Activated CD8-positive, alpha-beta T cell treated with anti-CD3 and anti-CD28 coated beads for 36 hours (primary cell): ENCODE measurements at places on chromosomes 2 and 18. TPM values are rescaled to one million over a fixed set of nuclear protein-coding genes. Genes with fewer than 3 reads are reported as not detected.

Gene POLE4
- total RNA-seq: 48.9 TPM

Gene ALPI
- not detected for total RNA-seq

DNA sequence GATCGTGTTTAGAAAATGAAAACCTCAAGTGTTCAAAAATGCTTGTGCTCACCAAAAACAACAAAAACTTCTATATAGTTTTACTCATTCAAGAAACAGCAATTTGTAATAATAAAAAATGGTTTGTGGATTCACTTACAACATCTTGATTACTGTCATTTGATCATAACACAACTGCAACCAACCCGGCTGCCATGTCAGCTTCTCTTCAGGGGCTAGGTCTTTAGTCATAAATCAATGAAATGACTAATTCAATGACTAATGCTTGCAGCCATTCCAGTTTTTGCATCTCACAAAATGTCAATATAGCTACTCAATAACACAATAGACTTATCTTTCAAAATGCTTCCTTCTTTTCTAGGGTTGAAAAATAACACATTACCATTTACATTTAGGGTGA, 128.0 kb downstream of the OLA1 start:
- no peak overlapping the region for H3K27ac ChIP-seq
- peaks cover 9% of the 10 kb centered on the region for H3K36me3 ChIP-seq
- H3K27me3 ChIP-seq: no peaks in the 10 kb centered on the region
- no peak overlapping the region for H3K4me3 ChIP-seq

- no peak overlapping the region for H3K4me3 ChIP-seq
- H3K27me3 ChIP-seq: no peaks in the 10 kb centered on the region
- no peaks in the 10 kb centered on the region for H3K36me3 ChIP-seq
- H3K27ac ChIP-seq: no peak overlapping the region
- DNase-seq: no peak
Observed at GRCh38 chr2:117718048-117718447, 96.4 kb upstream of the DDX18 start.

DNA sequence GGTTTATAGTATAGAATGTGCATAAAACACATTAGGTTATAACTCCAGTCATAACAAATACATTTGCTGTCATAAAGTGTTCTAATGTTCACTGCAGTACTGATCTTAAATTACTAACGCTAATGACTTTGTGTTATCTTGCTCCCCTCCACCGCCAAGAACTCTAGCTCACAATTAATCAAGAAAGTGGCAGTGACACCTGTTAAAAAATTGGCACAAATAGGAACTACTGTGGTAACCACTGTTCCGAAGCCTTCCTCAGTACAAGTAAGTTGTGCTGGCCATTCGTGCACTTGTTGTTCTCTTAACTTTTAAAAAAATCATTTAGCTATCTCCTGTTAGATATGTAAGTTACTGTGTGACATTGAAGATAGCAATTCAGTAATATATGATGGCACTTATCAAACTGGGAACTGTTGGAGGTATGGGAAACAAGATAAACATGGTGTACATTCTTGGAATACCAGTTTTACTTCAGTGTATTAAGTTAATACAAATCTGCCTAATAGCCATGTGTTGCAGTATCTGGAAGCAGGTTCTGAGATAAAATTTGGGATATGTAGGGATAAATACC, 41.2 kb downstream of the TAF4B start:
- peaks cover 22% of the 10 kb centered on the region for H3K36me3 ChIP-seq
- no peak overlapping the region for H3K4me3 ChIP-seq
- H3K27ac ChIP-seq: no peak overlapping the region
- H3K4me1 ChIP-seq: no peaks in the 10 kb centered on the region

DNA sequence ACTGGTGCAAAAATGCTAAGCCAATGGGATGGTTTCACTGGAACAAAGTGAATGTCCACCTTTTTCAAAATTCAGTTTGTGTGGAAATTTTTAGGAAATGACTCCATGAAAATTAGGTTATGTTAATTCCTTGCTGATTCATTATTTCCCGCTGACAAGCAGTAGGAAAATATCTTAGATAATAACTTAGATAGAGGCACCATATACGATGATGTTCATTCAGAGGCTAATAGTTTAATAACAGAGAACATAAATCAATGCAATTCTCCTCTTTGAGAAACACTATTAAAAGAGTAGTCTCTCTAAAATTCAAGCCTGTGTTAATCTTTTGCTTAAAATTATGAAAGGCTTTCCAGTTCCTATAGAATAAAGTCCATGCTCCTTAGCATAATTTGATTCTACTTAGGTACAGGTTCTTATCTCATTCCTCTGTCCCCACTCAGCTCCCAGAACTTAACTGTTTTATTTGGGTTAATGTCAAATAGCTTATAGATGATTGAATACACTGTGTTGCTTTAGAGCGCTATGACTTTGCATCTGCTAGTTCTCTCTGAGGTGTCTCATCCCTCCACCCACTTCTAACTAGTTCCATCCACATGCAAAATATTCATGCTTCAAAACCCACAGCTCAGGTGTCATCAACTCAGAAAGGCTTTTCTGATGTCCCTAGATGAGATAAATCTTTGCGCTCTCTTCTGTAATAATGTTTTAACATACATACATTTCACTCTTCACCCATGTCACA, 503.6 kb downstream of the ERBB4 start:
- no peaks in the 10 kb centered on the region for H3K36me3 ChIP-seq
- H3K27ac ChIP-seq: no peak overlapping the region
- H3K4me1 ChIP-seq: no peaks in the 10 kb centered on the region
- H3K4me3 ChIP-seq: no peak overlapping the region

DNA sequence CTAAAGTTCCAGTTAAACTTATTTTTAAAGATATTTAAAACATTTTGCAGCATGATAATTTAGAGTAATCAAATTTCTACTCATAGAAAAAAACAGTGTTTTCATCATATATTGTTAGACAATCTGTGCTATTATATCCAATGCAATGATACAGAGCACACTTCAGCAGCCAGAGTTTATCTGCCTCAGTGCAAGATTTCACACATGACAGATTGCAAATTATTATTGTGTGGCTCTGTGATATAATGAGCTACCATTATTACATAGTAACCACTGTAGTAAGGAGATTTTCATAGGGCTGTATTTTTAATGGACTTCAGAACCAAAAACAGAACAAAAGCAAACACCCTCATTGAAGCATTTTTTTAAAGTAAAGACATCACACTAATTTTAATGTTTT, 762.4 kb downstream of the DSC3 start:
- H3K4me1 ChIP-seq: no peaks in the 10 kb centered on the region
- no peak overlapping the region for H3K27ac ChIP-seq
- no peaks in the 10 kb centered on the region for H3K36me3 ChIP-seq
- H3K4me3 ChIP-seq: no peak overlapping the region

- peaks cover 25% of the 10 kb centered on the region for H3K4me1 ChIP-seq
- no peak overlapping the region for H3K27ac ChIP-seq
- no peak for DNase-seq
- peaks cover 9% of the 10 kb centered on the region for H3K36me3 ChIP-seq
- H3K27me3 ChIP-seq: no peaks in the 10 kb centered on the region
- no peak overlapping the region for H3K4me3 ChIP-seq
Observed at GRCh38 chr2:28326469-28326805, 66.2 kb upstream of the FOSL2 start.

- H3K27ac ChIP-seq: no peak overlapping the region
- no peak for DNase-seq
- no peaks in the 10 kb centered on the region for H3K27me3 ChIP-seq
- no peak overlapping the region for H3K4me3 ChIP-seq
Observed at GRCh38 chr18:79645291-79645983, 34.2 kb upstream of the CTDP1 start.

DNA sequence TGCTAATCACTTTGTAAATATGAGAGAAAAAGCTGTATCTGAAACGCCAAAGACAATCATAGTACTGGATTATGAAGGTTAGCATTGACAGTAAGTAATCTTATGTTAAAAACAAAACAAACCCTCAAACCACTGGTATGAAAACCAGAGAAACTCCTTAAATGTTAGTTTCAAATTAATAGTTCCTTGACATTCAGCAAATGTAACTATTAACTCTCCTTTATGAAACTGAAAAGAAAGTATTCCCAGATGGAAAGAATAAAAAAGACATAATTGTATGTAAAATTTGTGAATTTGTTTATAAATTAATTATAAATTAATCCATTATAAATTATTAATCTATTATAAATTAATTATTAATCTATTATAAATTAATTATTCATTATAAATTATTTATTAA, 12.3 kb downstream of the FASTKD1 start:
- peaks cover 25% of the 10 kb centered on the region for H3K36me3 ChIP-seq
- H3K27me3 ChIP-seq: no peaks in the 10 kb centered on the region
- H3K4me1 ChIP-seq: no peaks in the 10 kb centered on the region
- DNase-seq: no peak
